Midbrain (tissue), 1 donor: ENCODE measurements at places on chromosomes 3 and 15.

- no peak for DNase-seq
Measured at GRCh38 chr3:140995881-140996280, 54.2 kb downstream of the SLC25A36 start.

DNA sequence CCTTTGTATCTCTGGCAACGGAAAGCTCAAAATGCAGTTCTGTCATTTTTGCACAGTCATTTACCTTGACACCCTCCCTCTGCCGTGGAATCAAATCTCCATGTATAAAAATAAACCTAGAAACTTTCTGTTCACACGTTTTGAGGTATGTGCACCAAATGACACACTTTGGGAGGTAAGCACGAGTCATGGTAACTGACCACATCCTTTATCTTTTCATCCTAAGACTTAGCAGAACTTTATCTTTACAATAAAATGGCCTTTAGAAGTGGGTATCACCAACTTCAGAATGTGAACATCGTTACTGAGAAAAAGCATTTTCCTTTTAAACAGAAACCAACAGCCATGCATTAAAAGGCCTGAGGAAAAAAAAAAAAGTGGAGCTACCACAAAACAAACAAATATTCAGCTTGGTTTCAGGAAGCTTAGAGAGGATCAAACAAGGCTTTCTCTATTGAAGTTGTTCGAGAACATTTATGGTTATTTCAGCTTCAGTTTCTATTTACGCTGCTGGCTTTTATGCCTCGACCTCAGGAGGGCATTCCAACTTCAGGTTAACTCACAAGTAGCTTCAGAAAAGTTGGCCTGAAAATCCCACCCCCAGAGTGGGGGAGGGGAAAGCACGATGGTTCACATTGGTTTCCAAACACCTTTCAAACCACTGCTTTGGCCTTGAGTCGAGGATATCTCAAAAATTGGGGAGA lies 171.1 kb upstream of the ICE2 start:
- no peak for DNase-seq

GRCh38 chr15:63601704-63602185 lies 4.6 kb downstream of the FBXL22 start:
- no peak for DNase-seq

GRCh38 chr3:86239946-86240345 lies 751.0 kb downstream of the VGLL3 start:
- DNase-seq, result no peak

- no peak for DNase-seq
Measured at GRCh38 chr15:95916568-95916967, 413.9 kb upstream of the NR2F2 start.

- no peak for DNase-seq
Measured at GRCh38 chr3:40663280-40663679, 138.5 kb downstream of the ZNF621 start.

GRCh38 chr3:66428733-66429132 lies 72.1 kb downstream of the LRIG1 start:
- peak; percentile 57 for DNase-seq

GRCh38 chr3:104447681-104448080 lies 919.0 kb upstream of the ALCAM start:
- DNase-seq, result no peak

DNA sequence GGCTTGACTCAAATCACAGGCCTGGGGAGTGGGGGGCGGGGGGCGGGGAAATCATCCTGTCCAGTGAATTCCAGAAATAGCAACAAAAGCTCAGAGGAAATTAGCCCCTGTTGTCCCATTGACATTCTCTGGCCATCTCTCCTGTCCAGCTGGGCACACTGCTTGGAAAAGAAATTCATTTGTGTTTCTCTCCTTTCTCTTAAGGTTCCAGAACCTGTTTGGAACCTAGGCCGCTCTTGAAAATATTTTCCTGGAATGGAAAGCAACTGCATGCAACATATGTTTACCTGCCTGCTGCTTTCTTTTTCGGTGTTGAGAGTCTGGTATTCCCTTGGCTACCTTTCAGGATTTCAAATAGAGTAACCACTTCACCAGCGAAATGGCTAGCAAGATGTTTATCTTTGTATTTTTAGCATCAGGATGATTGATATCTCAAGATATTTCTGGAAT lies 169.0 kb downstream of the GHSR start:
- no peak for DNase-seq

- DNase-seq, result no peak
Measured at GRCh38 chr3:177983320-177983719, 552.9 kb upstream of the KCNMB2 start.

GRCh38 chr3:105822171-105823123 lies 46.4 kb downstream of the CBLB start:
- no peak for DNase-seq

GRCh38 chr15:50594311-50594710 lies 47.8 kb upstream of the USP50 start:
- DNase-seq, result no peak

DNA sequence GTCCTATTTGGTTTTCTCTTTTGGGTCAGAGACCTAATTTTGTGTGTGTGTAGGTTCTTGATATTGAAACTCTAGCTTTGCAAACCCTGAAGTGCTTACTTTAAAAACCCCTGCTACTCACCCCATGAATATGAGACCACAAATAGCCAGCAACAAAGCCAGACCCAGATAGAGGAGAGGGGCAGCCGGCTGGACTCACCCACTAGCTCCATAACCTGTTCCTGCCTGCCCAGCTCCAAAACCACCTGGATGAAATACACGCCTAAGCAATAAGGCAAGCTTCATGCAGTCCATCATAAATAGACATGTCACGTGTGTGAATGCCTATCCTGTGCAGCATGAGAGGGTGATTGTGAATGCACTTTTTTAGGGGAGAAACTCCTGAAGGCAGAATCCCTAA lies 3.7 kb upstream of the TXNRD3 start:
- no peak for DNase-seq

DNA sequence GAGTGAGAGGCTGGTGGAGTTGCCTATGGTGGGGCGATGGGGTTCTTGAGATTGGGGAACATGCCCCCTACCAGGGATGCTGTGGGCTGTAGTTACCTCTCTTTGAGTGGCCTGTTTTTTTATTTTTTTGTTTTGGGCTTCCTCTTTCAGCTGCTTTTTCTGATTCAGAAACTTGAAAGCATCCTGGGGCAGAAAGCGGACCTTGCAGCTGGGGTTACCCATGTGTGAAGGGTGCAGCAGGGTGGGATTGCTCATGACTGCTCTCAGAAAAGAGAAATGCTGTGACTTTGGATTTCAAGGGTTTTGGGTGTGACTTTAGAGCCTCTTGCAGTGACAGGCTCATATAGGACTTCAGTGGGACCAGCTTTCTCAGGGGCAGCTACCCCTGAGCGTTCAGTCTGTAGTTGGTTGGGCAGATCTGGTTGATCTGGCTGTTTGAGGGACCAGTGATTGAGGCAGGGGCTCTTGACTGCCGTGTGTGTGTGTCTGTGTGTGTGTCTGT lies 1.8 kb downstream of the LIMD1 start:
- no peak for DNase-seq

DNA sequence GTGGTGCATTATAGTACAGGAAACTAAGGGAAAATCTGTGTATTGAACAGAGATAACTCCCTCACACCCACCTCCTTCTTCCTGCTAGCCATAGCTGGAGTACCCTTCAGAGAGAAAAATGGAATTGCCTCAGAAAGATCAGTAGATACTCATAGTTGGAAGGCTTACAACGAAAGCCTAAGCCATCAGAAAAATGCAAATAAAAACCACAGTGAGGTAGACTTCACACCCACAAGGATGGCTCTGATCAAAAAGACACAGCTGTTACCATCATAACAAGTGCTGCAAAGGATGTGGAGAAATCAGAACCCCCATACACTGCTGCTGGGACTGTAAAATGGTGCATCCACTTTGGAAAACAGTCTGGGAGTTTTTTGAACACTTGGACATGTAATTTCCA lies 7.4 kb upstream of the DLG1 start:
- DNase-seq, result no peak

DNA sequence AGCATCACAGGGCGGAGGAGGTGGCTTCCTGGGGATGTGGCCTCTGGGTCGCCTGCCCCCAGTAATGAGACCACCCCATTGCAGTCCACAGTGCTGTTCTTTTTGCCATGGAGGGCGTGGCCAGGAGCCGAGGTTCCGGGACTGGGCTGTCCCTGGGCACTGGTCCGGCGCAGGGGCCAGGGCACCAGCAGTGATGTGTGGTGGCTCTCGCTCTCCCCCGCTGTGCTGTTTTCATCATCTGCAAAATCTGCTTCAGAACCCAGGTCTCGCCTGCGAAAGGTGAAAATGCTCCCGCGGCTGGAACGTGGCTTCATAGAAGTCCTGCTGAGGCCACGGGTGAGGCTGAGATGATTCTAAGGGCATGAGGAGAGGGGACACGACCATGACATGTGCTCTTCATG lies 45.8 kb downstream of the SCN5A start:
- no peak for DNase-seq

DNA sequence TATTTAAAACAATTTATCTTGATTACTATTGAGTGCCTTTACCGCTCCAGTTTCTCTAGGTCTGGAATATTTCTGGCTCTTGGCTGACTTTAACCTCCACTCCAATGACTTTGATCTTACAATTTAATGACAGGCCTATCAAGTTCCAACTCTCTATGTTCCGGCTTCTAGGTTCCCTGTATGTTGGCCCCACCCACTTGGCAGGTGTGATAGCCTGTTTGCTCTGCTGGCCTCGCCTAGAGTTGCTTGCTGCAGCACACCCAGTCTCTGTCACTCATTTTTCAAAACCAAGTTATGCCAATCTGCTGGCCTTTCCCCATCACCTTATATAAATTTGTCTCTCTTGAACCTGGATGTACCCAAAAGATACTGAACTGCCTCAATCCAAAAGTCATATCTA lies 428.0 kb downstream of the ROBO1 start:
- no peak for DNase-seq

DNA sequence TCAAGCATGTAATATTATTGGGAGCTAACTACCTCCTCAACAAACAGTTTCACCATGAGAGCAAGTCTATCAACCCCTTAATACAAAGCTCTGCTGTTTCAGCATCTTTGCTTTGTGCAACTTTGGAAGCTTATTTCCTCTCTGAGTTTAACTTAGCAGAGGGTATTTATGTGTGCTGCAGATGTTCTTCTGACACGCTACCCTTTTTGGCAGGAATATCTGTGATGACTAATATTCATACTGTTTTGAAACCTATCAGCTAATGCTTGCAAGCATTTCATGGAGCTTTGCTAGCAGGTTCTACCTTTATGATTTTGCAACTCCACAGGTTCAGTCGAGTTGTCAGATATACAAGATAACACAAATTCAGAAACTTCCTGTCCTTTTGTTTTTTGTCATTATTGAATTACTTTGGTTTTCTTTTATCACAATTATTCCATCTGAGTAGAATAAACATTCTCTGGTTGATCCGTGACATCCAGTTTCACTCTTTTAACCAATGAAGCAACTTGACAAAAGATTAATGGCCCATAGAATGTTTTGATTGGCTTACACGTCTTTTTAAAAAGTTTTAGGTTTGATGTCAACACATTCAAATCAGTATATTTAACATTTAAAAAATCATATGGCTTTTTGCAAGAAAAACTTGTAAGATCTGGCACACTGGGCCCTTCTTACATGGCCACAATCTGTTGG lies 1.7 kb upstream of the SLC9A9 start:
- no peak for DNase-seq

DNA sequence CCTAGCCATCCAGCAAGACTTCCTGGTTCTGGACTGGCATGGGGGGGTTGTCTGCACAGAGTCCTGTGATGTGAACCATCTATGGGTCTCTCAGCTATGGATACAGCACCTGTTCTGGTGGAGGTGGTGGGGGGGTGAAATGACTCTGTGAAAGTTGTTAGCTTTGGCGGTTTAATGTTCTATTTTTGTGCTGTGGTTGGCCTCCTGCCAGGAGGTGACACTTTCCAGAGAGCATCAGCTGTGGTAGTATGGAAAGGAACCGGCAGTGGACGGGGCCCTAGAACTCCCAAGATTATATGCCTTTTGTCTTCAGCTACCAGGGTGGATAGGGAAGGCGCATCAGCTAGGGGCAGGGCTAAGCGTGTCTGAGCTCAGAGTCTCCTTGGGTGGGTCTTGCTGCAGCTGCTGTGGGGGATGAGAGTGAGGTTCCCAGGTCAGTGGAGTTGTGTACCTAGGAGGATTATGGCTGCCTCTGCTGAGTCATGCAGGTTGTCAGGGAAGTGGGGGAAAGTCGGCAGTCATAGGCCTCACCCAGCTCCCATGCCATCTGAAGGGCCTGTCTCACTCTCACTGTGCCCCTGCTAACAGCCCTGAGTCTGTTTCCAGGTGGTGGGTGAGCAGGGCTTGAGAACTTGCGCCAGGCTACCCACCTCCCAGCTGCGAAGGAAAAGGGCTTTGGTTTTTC lies 7.1 kb upstream of the LARS2 start:
- no peak for DNase-seq

GRCh38 chr15:62059816-62060112 lies 483 bp downstream of the VPS13C start:
- peak; percentile 69 for DNase-seq

DNA sequence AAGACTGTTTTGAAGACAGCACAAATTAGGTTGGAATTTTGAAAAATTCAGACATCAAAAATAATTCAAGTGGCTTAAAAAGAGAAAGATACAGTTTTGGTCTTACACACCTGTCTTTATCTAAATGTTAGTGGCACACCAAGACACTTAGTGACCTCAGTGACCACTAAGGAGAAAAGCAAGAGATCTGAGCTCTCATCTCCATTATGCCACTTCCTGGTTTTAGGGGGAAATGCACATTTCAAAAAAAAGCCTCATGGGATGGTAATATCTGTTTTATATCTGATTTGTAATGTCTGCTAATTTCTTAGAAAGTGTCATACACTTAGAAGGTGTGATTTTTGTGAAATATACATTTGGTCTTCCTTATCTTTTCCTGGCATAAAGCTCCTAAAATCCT lies 16.4 kb downstream of the IL12A start:
- no peak for DNase-seq

GRCh38 chr3:63779227-63779626 lies 39.9 kb upstream of the C3orf49 start:
- no peak for DNase-seq

DNA sequence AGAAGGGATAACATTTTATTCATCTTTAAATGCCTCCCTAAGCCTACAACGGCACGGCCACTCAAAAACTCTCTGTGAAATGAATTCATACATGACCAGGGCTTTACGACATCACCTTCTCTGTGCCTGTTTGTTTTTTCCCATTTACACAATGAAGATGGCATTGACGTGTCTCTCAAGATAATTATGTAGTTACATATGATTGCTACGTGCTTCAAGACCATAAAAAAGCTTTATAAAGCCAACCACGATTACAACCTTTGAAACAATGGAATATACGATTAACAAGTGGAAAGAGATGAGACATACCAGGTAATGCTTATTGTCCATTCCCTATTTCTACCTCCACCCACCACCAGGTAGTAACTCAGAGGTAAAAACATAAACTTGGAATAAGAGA lies 168.4 kb downstream of the P3H2 start:
- DNase-seq, result no peak

DNA sequence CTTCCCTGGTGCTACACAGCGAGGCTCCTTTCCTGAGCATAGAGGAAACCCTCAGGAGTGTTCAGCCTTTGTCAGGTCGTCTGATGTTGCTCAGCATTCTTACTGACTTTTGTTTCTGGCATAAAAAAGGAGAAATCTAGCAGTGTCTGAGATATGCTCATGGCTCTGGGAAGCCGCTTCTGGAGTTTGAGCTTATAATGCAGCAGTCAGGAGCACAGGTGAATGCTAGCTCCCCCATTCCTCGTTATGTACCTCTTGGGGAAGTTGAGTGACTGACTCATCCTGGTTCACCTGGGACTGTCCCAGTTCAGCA lies 49.2 kb upstream of the MYZAP start:
- no peak for DNase-seq

GRCh38 chr3:21729888-21730459 lies 21.0 kb downstream of the ZNF385D start:
- DNase-seq, result no peak
